Fibroblast of pulmonary artery (primary cell): ENCODE measurements at places on chromosomes 11 and 22.

DNA sequence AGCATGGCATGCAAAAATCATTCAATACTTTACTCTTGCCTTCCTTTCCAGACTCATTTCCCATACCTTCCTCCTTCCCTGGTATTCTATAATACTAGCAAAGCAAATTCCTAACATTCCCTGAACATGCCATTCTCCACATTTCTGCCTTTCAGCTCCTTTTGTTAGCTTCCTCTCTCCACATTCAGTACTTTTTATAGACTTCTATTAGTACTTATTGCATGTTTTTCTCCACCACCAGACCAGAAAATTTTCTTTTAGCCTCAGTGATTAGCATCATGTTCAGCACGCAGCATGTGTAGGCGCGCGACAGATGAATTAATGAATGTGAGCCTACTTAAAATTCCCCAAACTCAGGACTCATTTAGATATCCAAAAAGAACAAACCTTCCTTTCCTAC lies 935.3 kb downstream of the DLG2 start:
- no peak for DNase-seq

DNA sequence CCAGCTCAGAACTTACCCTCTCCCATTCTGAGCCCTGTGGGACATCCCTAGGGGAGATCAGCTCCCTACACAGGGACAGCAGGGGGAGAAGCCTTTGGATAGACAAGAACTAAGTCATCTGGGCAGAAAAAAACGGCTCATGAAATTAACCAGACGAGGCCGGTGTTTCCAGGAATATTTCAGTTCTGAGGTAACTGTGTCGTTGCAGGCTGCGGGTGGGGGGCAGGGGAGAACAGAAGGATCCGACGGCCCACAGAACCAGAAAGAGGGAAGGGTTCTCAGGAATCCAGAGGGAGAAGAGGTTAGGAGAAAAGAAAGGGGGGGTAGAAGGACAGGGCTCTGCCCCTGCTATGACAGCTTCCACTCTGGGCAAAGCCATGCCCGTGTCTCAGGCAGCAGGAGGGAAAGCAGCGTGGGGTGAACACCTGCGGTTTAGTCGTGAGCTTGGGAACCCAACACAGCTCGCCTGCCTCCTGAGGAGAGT lies 3.6 kb downstream of the CLCF1 start:
- peak; percentile 42 for DNase-seq

DNA sequence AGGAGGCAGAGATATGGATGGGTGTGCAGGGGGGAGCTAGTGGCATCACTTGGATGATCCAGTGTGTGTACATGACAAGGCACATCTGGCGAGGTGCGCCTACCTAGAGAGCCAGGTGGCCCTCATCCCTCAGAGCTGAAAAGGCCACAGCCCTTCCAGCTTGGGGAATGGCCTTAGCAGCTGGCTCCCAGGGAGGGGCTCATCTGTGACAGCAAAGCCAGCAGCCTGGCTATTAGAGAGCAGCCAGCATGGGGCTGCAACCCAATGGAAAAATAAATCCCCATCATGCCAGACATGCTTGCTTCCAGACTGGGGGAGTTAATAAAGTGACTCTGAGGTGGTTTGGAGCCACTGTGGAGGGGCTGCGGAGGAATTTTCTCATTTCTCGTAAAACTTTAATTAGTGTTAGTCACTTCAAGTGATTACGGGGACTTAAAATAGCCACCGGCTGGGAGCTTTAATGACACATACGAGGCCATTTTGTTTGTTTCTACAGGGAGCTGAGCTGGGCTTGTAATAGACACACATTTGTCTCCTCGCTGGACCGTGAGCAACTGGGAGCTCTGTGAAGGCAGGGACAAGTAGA lies 111.2 kb upstream of the ALX4 start:
- no peak for DNase-seq

GRCh38 chr22:38035530-38035885 lies 21.7 kb upstream of the PICK1 start:
- DNase-seq: no peak

GRCh38 chr11:121928597-121929580 lies 187.1 kb downstream of the BLID start:
- DNase-seq: no peak

GRCh38 chr11:85595285-85595884 lies 31.8 kb downstream of the DLG2 start:
- peak; percentile 71 for DNase-seq

DNA sequence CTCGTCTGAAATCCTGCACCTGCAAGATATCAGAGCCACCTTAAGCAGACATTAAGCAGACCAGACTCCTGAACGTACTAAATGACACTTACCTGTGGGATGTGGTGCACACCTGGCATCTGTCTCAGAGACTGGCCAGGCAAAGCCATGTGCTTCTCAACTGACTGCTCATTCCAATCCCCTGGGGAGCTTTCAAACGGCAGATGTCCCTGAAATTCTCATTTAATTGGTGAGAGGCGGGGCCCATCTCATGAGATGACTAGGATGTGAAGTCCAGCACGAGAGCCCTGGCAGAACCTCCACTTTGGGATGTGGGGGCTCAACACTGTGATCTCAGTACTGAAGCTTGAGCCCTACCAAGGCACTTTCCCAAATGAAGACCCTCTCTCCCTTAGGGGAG lies 84.9 kb upstream of the HMGXB4 start:
- DNase-seq: no peak

GRCh38 chr11:128553662-128554362 lies 33.5 kb downstream of the ETS1 start:
- DNase-seq: peak; percentile 82

GRCh38 chr11:32960553-32961164 lies 55.0 kb upstream of the DEPDC7 start:
- peak; percentile 79 for DNase-seq

DNA sequence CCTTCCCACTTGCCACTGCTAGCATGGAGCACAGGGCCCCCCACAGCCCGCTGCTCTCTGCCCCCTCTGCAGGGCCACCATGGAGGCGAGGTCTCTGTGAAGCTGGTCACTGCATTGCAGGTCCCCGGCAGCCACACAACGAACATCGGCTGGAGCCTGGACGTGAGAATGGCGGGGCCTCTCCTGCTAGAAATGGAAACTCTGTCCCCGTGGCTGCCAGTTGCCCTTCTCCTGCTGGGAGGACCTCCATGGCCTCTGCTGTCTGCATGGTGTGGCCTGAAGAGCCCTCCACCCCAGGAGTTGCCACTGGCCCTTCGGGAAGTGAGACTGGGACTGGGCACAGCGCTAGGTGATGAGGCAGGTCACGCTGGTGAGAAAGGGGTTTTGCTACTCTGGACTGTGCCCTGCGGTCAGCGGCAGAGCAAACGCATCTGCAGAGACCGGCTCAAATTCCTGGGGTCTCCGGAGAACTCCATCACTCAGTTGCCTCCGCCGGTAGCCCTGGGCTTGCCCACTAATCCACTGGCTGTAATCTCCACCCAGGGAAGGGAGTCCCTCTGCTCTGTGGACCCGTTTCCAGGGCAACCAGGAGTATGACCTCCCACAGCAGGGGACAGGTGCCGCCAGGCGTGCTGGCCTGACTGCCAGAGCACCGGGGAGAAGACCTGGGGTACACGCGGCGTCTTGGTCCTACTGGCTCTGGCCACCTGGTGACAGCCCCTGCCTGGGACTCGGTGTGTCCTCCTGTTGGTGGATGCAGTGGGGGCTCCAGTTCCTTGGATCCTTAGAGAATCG lies 806.3 kb downstream of the BRD1 start:
- DNase-seq: no peak

DNA sequence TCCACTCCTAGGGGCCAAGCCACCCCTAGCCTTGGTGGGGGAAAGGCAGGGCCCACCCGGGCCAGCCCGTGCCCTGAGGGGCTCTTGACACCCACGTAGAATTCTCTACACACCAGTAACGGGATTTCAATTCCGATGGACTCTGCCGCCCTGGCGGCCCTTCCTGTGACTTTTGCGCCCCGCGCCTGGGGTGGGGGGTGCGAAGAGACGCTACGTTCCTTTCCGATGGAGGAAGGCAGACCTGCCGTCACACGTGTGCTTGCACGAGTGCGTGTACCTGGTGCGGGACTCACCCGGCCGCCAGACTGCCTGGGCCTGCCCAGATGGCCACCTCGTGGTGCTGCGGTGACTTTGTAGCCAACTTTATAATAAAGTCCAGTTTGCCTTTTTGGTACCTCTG lies 5.5 kb downstream of the NPAS4 start:
- DNase-seq: no peak

GRCh38 chr11:14308114-14308896 lies 50.7 kb downstream of the RRAS2 start:
- peak; percentile 66 for DNase-seq

- DNase-seq: peak; percentile 35
These were observed 81.7 kb downstream of the MTNR1B start for GRCh38 chr11:93051186-93051585.

- no peak for DNase-seq
These were observed 442.4 kb upstream of the ISX start for GRCh38 chr22:34623580-34623979.

- DNase-seq: no peak
These were observed 408.7 kb downstream of the BRD1 start for GRCh38 chr22:49418943-49419342.

GRCh38 chr11:62497132-62497801 lies 49.3 kb downstream of the AHNAK start:
- peak; percentile 79 for DNase-seq

DNA sequence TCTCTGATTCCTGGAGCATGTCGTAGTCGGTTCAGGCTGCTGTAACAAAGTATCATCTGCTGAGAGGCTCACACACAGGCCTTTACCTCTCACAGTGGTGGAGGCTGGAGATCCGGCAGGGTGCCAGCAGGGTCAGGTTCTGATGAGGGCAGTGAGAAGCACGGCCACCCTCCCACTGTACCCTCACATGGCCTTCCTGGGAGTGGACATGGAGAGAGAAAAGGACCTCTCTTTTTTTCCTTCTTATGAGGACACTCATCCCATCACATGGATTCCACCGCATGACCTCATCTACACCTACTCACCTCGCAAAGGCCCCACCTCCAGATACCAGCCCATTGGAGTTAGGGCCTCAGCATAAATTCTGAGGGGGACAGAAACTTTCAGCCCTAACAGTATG lies 99.5 kb downstream of the BCR start:
- DNase-seq: no peak

DNA sequence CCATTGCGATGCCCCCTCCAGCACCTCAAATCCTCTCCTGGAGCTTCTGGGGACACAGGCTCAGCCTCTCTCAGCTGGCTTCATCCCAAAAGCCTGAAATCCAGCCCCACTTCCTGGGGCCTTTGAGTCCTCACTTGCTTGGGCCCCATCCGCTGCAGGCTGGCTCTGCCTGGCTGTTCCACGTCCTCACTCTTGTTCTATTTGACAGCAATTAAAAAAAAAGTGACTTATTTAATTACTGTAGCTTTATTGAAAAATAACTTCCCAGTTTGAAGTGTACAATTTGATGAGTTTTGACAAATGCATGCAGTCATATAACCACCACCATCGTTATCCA lies 27.2 kb downstream of the PARVG start:
- DNase-seq: no peak

- DNase-seq: no peak
These were observed 71.8 kb upstream of the TP53I11 start for GRCh38 chr11:45022294-45023064.
